Pons (tissue), 1 donor: ENCODE measurements at places on chromosomes 16 and 17.

- no peak for DNase-seq
Observed at GRCh38 chr17:62648251-62648955, 20.9 kb downstream of the MRC2 start.

GRCh38 chr16:68434624-68435210, 13.6 kb downstream of the SMPD3 start:
- DNase-seq, result no peak

DNA sequence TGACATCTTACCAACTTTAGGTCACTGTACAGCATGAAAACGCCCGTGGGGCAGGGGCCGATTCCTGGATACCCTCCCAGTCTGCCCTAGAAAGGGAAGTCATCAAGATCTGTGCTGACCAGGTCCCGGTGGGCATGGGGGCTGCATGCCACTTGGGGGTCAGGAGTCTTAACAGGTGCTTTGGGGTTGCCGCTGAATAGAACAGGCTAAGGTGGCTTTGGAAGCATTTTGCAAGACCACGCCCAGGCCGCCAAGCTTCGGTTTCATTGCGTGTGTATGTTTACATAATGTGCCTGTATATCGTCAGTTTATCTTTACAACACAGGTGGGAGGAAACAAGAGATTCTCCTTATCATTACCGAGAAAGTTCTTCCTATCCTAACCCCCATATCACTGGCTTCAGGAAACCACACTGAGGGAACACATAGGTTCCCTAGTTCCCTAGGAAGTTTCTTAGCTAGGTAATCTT, 13.3 kb upstream of the USP36 start:
- DNase-seq, result no peak

DNA sequence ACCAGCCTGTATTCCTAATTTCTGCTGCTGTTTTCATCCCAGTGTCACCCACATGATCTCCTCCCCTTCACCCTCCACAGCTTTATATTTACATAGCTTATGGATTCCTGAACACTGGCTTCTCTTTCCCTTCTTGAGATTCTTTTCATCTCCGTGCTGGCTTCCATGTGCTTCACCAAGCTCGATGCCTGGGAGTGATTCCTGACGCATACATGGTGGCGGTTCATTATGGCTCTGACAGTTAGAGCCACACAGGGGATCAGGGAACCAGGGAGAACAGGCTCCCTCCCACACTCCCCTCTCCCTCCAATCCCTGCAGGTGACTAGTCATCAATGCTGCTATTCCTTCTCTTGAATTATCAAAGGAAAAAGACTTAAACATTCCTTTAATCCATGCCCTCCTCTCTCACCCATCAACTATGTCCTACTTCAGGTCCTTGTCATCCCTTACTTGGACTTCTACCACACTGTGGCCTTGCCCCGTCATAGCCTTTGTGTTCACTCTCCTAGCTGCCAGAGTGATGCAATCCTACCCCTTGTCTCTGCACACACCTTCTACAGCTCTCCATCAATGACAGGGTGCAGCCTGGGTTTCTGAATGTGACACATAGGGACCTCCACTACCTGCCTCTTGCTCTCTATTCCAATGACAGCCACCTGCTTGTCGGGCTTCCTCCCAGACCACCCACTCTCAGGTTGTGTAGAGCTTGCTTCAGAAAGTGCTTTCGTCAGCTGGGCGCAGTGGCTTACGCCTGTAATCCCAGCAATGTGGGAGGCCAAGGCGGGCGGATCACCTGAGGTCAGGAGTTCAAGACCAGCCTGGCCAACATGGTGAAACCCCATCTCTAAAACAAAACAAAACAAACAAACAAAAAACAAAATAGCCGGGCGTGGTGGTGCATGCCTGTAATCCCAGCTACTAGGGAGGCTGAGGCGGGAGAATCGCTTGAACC, 43.6 kb downstream of the MYH13 start:
- DNase-seq, result no peak

- no peak for DNase-seq
Observed at GRCh38 chr17:81103379-81103778, 61.9 kb upstream of the PVALEF start.

DNA sequence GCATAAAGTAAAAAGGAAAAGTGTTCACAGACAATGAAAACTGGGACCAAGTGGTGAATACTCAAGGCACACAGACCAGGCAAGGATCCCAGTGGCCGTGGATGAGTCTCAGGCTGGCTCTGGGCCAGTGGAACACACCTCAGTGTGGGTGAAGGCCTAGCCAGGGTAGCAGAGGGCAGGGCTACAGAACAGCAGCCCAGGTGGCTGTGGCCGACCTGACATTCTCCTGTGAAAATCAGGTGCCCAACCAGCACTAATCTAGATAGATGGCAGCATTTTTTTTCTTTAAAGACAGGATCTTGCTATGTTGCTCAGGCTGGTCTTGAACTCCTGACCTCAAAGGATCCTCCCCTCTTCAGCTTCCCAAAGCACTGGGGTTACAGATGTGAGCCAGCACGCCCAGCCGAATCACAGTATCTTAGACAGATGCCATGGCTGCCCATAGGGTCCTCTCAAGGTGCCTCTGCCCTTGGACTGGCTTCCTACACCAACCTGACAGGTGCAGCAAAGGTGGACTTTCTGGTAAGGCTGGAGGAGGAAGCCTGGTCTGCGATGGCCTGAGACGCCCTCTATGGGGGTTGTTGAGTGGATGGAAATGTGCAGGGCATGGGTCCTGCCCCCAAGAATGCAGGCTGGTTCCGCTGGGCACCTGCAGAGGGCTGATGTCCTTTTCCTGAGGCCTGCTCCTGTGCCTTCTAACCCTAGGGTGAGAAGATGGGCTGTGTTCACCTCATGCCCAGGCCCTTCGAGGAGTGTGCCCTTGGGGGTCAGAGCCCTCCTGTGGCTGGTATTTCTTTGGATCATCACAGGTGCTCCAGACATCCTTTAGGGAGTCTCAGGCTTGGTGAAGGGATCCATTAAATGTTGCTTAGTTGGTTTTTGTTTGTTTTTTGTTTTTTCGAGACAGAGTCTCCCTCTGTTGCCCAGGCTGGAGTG, 3.8 kb upstream of the P4HB start:
- DNase-seq, result no peak

DNA sequence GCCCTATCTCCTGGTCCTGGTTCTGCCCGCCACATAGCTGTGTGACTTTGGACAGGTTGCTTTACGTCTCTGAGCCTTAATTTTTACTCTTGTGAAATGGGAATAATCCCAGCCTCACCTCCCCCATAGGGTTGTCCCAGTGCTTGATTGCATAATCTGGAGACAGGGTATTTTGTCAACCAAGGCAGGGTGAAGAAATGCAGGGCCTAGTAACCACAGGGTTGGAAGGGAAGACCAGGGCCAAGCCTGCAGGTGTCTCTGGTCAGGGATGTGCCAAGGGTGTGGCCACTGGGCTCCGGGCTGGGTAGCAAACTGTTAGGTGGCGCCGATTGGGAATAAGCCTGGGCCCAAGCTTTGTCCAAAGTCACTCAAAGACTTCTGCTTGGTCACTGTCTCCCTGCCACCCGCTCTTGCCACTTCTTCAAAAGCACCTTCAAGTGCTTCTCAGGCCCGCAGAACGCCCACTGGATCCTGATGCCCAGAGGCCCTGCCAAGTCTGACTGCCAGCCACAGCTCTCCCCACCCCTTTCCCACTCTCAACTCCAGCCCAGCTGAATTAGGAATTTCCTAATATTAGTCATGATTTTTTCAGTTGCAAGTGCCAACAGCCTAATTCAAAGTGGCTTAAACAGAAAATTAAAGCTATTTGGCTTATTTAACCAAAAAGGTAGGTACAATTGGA, 20.6 kb upstream of the COL1A1 start:
- DNase-seq, result no peak

- no peak for DNase-seq
Observed at GRCh38 chr16:22329199-22329695, 32.0 kb downstream of the POLR3E start.
